ENCODE measurements at places on chromosomes 7 and 10.

DNA sequence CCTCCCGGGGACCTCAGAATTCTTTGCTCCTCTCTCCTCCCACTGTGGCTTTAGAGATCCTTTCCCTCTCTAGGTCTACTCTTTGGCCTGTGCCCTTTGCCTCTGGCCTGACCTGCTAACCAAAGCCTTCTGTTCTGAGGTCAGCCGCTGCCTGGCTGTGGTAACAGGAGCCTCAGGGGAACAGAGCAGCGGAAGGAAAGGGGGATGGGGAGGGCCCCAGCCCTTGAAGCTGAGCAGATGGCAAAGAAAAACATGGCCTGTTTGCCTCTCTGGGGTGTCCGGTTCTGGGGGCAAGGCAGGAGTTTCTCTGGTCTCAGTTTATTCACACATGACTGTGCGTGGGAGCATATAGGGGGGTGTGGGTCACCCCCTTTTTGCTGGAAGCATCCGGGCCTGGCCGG, 28.2 kb downstream of the COL26A1 start:
- no peak for DNase-seq

GRCh38 chr10:89362929-89363328, 14.9 kb upstream of the IFIT1B start:
- no peak for DNase-seq

GRCh38 chr10:118315629-118316028, 26.5 kb downstream of the FAM204A start:
- DNase-seq: no peak

DNA sequence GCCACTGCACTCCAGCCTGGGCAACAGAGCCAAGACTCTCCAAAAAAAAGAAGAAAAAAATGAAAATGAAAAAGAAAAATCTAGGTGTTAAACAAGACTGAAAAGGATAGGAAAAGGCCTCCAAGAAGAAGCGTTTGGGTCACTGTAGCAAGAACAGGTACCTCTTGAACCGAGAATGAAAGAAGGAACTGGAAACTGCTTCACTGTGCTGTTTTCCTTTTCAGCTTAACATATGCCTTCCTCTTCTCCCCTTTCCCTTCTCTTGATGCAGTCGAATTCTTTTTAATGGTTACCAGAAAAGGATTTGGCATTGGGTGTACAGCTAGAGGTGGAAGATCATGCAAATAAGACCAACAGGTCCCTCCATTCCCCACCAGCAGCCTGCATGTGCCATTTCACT, 28.1 kb downstream of the LRRC4 start:
- no peak for DNase-seq

- no peak for DNase-seq
These were observed 176.1 kb downstream of the SH3PXD2A start for GRCh38 chr10:103679096-103679790.

DNA sequence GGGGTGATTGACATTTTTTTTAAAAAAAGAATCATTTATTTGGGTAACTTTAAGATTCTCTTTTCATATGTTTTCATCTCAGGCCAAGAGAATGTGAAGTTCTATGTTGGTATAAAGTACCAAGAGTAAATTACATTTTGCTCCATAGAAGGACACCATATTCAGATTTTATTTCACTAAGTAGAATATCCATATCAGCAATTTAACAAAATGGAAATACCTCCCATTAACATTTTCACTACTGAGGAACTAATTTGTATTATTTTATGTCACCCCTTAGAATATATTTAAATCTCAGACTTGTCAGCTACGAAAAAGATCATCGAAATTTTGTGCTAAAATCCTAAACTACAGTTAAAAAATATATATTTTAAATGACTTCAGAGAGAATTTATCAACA, 274.3 kb downstream of the SEMA3D start:
- no peak for DNase-seq

- DNase-seq: no peak
These were observed 34.3 kb downstream of the AOAH start for GRCh38 chr7:36690041-36690440.

DNA sequence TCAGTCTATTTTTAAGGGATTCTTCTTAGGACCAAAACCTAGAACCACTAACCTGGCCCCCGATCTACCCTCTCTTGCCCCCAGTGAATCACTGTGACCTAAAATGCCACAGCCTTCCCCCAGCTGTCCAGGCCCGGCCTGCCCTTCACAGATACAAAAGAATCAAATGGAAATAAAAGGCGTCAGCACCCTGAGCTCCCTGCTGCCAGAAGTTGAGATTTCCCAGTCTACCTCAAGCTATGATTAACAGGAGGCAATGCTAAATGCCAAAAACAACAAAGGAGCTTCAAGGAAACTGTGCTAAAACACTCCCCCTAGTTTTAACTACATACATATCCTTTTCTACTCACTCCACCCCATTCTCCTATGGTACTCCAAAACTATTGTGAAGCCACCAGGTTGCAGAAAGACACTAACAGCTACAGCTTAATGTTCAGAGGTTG, 67.8 kb downstream of the GSAP start:
- no peak for DNase-seq

GRCh38 chr7:128099204-128099671, 68.0 kb upstream of the LRRC4 start:
- DNase-seq: no peak
